ENCODE measurements at places on chromosomes 13 and 19.

DNA sequence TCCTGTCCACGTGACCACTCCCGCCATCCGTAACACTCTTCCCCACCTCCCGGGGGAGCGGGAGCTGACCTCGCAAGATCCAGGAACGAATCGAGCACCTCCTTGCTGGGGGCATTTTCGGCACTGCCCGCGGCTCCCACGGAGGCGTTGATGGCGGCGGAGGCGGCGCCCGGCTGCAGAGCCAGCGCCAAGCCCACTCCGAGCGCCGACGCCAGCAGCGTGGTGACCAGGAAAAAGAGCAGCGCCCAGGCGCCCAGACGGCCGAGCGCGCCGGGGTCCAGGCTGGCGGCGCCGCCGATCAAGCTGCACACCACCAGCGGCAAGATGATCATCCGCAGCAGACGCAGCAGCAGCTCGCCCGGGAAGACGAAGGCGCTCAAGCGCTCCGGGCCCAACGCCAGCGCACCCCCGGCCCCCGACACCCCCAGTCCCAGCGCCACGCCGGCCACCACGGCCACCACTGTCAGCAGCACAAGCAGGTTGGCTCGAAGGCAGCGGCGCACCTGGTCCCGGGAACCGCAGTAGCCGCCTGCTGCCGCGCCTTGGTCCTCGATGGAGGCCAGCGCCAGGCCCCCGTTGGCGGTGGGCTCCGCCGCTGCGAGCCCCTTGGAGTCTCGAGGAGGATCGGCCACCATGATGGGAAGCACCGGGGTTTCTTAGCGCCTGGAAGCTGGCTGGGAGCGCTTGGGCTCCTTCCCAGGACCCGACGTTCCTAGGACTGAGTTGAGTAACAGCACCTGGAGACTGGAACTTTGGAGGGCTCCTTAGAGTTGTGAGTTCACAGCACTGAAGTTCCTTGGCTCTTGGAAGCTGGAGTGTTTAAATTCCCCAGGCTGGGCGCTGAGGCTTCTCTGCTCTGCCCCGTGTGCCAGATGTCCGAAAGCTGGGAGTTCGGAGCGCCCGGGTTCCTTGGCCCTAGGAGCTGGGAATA lies 798 bp downstream of the SLC1A5 start:
- peak; percentile 26 for DNase-seq

DNA sequence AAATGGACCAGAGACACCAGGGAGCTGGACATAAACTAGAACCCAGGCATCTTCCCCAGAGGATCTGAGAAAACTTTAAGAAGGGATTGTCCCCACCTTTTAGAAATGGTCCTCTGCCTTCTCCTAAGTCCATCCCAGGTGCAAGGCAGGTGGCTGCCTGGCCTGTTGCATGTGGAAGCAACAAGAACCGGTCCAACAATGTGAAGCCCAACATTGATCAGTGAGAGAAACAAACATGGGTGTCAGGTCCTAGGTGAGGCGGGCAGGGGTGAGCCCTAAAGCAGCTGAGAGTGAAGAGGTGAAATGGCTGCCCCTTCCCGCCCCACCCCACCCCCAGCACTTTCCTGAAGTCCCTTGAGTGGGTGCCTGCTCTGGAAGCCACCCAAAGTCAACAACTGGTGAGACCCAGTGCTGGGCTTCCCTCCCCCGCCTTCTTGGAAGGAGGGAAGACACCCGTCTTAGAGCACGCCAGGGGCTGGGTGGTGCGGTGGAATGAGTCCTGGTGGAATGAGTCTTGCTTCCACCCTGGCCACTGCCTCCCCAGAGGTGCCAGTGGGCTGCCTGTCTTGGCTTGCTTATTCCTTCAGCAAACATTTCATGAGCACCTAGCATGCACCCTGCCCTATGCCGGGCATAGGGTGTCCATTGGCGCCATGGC lies 1.7 kb downstream of the AP1M1 start:
- no peak for DNase-seq

GRCh38 chr13:28237944-28238343 lies 99.6 kb downstream of the PAN3 start:
- DNase-seq: no peak

GRCh38 chr13:59963827-59964226 lies 199.9 kb downstream of the DIAPH3 start:
- no peak for DNase-seq

- no peak for DNase-seq
Measured at GRCh38 chr13:49064476-49064875, 88.8 kb downstream of the FNDC3A start.

GRCh38 chr19:33398361-33399060 lies 25.0 kb downstream of the CEBPG start:
- no peak for DNase-seq

DNA sequence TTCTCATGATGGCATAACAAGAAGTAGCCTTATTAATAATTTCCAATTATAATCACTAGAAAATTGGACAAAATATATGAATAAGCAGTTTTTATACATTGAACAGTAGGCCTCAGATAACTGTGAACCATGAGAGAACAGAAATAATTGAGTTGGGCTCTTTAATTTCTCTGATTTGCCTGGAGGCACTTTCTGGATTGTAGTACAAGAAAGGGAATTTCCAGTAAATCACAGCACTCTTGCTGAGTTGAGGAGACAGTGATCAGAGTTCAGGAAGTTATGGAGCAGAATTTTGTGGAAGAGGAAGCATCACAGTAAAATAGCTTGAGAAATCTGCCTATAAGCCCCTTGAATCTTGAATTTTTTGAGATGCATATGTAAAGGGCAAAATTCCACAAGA lies 216.2 kb downstream of the MAB21L1 start:
- no peak for DNase-seq

- no peak for DNase-seq
Measured at GRCh38 chr13:26658448-26659385, 101.2 kb downstream of the WASF3 start.

DNA sequence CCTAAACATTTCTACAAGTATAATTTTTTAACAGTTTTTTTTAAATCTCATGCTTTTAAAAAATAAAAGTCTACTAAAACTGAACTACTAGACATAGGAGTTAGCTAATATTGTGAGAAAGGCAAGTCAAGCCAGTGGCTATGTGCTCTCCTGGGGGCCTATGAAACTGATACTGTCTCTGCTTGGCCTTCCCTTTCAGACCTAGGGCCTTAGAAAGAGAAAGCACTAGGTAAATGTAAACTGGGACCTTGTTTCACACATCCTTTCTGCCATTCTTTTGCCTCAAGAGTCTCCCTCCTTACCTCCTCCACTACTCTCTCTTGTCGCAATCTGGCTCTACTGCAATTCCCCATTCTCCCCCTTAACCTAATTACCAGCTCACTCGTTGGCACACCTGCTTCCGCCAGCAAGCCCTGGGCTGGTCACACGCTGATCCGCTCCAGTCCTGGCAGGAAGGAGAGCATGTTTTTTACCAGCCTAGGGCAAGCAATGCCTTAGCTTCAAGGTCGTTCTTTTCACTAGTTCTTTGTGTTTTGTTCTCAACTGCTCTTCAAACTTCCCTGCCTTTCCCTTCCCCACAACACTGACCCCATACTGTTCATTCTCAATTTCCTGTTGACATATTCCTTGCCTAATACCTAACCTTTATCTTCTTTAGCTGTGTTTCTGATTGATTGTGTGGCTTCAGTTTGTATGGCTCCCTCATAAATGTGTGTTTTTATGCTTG lies 23.1 kb downstream of the TBC1D4 start:
- DNase-seq: no peak

DNA sequence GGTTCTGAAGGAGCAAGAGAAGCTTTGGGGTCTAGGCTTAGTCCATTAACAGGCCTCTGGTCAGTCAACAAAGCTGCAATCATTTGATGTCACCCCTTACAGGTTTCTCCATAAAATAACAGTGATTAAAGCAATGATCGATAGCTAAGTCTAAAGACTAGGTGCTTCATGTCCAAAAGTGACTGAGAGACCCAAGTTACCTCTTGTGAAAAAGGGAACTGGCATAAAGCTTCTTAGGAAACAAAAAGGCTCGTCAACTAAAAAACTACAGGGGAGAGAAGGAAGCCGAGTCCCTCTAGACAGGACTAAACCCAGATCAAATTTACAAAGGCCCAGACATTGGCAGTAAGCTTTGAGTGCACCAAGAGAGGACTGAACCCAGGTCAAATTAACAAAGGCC lies 2.2 kb downstream of the DCUN1D2 start:
- DNase-seq: no peak

DNA sequence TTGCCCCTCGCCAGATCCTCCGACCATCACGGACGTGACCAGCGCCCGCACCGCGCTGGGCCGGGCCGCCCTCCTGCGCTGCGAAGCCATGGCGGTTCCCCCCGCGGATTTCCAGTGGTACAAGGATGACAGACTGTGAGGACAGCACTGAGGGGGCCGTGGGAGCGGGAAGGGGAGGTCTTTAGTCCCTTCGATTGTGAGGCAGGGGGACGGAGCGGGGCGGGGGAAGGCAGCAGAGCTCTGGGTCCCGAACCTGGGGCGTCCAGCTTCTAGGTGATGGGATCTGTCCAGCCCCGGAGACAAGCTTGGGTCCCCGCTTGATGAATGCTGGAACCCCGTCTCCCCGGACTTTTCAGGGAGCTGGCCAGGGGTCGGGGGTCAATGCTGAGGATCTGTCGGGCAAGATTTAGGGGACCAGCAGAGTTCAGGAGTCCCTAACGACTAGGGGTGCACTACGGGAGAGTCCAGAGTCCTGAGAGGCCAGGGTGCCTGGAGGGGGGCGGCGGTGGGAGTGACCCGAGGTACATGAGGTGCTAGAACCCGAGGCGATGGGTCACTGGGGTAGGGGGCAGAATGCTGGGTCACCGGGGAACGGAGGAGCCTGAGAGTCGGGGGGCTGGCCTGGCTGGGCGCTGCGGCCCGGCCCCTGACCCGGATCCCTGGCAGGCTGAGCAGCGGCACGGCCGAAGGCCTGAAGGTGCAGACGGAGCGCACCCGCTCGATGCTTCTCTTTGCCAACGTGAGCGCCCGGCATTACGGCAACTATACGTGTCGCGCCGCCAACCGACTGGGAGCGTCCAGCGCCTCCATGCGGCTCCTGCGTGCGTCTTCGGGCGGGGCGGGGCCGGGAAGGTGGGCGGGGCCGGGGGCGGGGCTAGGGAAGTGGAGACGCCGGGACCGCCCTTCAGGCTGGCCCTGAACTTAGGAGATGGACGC lies 14.6 kb downstream of the VSIG10L start:
- DNase-seq: peak; percentile 16

DNA sequence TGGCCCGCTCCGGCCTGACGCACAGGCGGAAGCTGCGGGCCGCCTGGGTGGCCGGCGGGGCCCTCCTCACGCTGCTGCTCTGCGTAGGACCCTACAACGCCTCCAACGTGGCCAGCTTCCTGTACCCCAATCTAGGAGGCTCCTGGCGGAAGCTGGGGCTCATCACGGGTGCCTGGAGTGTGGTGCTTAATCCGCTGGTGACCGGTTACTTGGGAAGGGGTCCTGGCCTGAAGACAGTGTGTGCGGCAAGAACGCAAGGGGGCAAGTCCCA lies 4.4 kb downstream of the FFAR1 start:
- no peak for DNase-seq

DNA sequence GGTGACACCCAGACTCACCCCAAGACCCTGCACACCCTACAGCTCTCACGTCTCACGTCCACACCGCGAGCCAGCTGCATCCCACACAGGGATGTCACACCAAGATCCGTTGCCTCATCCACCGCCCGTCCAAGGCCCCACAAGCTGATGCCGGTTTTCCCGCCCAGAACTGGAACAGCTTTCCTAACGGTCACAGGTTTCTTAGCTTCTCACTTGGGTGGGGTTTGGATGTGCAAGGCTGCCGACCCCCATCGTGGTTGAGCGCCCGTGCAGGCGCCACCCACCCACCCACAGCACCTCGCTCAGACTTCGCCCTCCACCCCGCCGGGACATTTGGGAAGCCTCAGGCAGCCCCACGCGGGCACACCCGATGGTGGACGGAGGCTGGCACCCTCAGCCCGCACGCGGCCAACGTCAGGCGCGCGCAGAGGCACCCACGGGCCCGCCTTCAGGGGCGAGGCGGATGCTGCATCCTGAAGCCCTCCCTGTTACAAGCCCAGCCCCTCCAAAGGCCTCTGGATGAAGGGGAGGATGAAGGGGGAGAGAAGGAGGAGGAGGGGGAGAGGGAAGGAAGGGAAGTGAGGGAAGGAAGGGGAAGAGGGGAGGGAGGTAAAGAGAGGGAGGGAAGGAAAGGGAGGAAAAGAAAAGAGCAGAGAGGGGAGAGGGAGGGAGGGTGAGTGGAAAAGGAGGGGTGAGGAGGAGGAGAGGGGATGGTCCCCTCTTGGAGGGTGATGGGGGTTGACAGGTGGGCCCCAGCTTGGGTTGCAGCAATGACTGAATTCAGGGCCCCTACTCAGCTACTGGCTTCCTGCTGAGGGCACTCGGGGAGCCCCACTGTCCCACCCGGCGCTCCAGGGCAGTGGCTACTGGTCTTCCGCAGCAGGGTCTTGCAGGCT lies 12.8 kb downstream of the ONECUT3 start:
- DNase-seq: no peak

- no peak for DNase-seq
Measured at GRCh38 chr19:50394017-50394416, 9.9 kb downstream of the POLD1 start.

DNA sequence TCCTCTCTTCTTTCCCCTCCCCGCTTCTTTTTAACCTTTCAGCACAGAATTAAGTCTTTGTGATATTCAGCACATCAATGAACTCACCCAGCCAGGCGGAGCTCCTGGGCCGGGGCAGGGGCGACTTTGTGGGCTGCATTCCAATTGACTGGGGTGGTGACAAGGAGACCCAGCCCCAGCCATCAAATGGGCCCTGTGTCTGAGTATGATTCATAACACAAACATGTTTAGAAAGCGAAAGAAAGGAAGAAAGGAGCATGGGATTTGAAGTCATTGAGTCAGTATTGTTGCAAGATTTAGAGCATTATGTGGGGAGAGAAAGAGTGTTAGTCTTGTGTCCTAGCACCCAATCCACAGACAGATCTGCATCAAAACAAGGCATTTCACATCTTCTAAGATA lies 185.3 kb downstream of the LHFPL6 start:
- no peak for DNase-seq

DNA sequence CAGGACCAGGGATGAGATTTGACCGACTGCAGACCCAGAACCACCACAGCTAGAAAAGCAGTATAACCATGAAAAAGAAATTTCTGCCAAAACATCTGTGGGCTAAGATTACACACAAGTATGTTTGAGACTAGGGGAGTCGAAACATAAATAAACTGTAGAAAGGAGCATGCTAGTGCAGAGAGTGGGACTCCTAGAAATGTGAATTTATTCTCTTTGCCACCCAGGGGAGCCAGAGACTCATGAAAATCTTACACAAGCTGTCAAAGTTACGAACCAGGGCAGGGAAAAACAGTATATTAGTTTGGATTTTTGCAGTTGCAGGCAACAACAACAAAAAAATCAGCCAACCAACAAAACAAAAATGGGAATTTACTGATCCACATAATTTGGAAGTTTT lies 12.3 kb upstream of the HSPH1 start:
- DNase-seq: no peak
